ENCODE measurements at places on chromosomes 7 and 10.

DNA sequence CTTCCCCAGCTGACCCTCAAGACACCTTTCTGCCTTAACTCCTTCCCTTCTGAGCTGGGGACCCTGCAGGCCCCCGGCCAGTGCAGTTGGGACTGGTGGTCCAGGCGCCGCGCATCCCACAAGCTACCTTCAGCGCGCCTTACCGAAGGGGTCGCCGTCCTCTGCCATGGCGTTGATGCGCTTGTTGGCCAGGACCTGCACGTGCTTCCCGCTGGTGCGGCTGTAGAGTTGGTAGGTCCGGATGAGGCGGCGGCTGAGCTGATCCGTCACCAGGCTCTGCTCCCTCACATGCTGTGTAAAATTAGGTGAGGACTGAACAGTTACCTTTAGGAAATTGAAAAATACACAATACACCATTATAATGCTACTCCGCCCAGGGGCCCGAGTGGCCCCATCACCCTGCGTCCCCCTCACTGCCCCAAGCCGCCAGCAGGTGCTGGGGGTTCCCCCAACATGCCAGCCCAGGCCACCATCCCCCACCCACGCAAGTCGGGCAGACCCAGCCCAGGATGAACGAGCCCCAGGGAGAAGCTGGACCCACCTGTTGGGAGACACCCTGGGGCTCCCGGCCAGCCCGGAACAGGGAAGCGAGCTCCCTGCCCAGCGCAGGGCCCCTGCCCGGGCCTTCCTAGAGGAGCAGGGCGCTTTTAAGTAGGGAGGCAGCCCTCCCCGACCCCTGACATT, 1.2 kb downstream of the FGF8 start:
- DNase-seq, result no peak

DNA sequence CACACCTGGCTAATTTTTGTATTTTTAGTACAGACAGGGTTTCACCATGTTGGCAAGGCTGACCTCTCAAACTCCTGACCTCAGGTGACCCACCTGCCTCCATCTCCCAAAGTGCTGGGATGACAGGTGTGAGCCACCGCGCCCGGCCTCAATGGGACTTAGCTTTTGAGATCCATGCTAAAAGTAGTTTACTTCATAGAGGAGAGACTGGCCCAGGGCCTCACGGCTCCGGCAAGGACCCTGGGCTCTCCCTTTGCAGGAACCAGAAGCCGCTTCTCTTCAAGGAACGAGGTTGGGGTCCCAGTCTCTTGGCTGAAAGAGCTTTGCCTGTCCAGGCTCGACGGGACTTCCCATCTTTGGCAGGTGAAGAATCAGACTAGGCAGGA, 30.1 kb upstream of the DNAAF5 start:
- DNase-seq, result no peak

DNA sequence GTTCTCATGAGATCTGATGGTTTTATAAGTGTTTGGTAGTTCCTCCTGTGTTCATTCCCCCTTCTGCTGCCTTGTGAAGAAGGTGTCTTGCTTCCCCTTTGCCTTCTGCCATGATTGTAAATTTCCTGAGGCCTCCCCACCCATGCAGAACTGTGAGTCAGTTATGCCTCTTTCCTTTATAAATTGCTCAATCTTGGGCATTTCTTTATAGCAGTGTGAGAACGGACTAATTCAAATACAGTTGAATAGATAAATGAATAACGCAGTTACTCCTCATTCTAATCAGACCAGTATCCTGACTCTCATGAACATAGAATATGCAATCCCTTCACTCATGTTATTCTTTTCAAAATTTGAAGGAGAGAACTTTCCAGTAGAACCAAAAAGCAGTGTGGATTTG, 375.0 kb upstream of the FZD8 start:
- no peak for DNase-seq

DNA sequence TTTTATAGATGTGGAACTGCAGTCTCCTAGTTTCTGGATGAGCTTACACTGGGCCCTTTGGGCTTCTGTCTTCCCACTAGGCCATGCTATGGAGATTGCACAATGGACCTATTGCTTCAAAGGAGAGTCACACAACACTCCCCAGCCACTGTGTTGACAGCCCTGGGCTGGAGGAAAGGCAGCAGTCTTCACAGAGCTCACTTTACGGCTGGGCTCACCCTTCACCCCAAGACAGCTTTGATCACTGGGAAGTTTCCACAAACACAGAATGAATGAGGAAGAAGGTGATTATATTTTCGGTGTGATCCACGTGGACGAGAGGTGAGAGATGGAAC, 92.7 kb upstream of the GDF10 start:
- no peak for DNase-seq

DNA sequence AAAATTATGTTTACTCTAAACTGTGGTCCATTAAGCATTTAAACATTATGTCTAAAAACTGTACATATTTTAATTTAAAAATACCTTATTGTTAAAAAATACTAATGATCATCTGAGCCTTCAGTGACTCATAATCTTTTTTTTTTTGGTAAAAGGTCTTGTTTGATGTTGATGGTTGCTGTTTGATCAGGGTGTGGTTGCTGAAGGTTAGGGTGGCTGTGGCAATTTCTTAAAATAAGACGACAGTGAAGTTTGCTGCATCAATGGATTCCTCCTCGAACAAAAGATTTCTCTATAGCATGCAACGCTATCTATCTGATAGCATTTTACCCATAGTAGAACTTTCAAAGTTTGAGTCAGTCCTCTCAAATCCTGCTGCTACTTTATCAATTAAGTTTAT, 180.0 kb upstream of the AHR start:
- DNase-seq, result no peak

GRCh38 chr7:47357361-47357760, 224.6 kb downstream of the TNS3 start:
- DNase-seq, result no peak

DNA sequence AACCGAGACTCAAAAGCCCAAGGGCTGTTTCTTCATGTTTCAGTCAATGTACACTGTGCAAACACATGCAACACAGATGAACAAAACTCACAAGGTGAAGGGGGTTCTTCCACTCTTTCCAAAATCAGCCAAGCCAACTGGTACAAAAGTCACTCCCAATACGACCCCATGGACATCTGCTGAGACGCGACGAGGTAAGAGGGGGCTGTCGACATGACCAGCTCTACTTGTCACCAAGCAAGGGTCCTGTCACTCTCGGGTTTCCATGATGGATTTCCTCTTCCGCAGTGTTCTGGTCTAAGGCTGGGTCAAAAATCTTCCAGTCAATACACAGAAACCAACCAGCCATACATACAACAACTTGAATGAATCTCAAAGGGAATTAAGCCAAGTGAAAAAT, 37.8 kb downstream of the CTBP2 start:
- no peak for DNase-seq

DNA sequence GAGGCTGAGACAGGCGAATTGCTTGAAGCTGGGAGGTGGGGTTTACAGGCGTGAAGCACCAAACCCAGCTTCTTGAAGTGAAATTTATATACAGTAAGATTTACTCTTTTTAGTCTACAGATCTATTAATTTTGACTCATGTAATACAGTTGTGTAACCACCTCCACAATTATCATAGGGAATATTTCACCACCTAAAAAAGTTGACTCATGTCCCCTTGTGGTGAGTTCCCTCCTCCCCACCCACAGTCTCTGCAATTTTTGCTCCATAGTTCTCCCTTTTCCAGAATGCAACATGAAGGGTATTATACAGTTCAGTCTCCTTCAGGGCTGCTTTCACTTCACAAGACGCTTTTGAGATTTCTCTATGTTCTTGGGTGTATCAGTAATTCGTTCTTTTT, 156.8 kb downstream of the FAM107B start:
- no peak for DNase-seq

DNA sequence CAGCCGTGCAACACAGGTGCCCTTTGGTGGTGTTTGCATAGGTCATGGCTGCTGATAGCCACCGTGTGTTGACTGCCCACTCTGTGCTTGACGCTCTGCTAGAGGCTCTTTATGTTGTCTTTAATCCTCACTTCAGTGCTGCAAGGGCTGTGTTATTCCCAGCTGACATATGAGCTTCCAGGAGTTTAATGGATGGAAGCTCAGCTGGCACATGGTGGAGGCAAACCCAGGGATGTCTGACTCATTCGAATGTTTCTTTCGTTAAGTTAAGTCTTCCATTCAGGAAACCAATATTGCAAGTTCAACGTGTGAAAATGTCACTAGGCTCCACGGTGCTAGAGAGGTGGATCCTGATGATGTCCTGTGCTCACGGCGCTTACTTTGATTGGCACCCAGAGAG, 378.4 kb downstream of the DPP6 start:
- DNase-seq, result no peak

DNA sequence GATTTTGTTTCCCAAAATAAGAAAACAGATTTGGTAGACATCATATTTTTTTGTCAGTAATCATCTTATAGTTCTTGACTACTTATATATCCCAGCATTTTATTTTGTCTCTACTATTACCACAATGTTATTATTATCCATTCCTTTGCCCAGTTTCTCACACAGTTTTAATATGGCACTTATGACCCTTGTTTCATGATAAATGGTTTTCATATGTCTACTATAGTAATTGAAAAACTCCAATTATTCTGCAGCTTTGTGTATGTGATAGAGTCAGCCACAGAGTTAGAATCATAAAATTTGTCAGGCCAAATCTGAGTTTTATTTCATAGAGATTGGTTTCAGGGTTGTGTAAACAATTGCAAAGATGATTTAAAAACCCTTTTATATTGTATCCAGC, 203.9 kb downstream of the MALRD1 start:
- DNase-seq, result no peak

DNA sequence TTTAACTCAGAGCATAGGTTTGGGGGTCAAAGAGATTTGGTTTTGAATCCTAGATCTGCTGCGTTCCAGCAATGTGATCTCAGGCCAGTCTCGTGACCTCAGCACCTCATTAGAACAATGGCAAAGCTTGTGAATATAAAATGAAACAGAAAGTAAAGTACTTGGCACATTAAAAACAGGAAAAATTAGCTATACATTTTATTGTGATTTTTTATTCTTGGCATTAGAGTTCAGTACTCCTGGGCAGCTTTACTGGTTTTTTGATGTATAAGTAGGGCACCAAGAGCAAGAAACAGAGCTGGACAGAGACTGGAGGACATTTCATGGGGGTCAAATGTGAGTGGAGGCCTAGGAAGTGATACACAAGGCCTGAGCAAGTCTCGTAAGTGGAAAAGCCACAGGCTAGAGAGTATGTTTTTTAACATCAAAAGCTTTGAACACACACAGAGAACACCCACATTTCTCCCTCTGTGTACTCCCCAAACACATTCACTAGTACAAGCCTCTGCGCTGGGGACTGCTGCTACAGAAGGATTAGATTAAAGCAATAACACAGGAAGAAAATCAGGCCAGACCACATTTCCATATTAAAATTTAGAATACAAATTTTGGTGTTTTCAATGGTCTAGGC, 157.2 kb upstream of the SLC25A13 start:
- DNase-seq, result no peak

DNA sequence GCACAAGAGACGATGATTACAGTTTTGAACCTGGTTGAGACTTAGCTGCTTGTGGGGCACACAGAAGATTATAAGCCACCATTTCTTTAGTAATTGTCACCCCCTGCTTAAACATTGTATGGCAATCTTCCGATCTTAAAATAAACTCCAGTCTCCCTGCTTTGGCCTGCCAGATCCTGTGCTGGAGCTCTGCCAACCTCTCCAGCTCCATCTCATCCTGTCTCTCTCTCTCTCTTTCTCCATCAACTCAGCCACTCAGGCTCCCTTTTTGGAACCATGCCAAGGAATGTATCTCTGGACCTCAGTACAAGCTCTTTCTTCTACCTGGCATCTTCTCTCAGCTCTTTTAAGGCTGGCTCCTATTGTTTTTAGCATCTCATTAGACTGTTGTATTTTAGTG, 1053.2 kb downstream of the REEP3 start:
- no peak for DNase-seq

GRCh38 chr10:26243351-26243720, 26.8 kb downstream of the GAD2 start:
- peak; percentile 69 for DNase-seq

- DNase-seq, result no peak
Observed at GRCh38 chr10:86317949-86318725, 48.5 kb downstream of the GRID1 start.

GRCh38 chr7:139358541-139359365, 941 bp upstream of the LUC7L2 start:
- peak; percentile 6 for DNase-seq

DNA sequence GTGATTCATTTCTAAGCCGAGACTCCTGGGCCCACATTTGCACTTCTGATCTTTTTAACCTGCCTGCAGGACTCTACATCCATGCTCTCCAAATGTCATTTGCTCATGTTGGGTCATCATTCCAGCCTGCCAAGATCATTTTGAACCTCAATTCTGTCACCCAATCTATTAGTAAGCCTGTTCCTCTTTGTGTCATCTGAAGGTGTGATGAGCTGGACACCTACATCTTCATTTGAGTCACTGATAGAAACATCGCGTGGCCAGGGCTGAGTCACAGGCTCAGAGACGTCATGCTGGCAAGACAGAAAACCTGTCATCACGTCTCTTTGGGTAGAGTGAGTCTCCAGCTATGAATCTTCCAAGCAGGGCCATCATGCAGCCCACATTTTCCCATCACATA, 65.3 kb upstream of the SLF2 start:
- no peak for DNase-seq

GRCh38 chr7:139647085-139647484, 123.6 kb downstream of the CLEC2L start:
- DNase-seq, result no peak

GRCh38 chr7:106795084-106795876, 69.8 kb upstream of the PIK3CG start:
- no peak for DNase-seq

DNA sequence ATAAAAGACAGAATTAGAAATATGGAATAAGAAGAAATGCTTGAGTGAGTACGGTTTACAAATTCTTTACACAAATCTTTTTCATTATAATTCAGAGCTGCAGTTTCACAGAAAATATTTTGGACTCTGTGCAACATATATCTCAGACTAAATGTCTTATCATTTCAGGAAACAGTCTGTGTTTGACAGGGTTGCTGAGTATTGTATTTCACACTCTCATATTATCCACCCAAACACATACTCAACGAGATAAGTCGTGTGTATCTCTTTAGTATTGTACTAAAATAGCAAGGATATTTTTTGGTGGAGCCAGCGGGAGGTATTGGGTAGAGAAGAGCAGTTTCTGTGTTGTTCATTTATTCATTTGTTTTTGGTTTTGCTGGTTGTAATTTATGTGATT, 39.0 kb upstream of the SLC39A12 start:
- no peak for DNase-seq

GRCh38 chr10:117720931-117721835, 178.6 kb downstream of the EMX2 start:
- no peak for DNase-seq

DNA sequence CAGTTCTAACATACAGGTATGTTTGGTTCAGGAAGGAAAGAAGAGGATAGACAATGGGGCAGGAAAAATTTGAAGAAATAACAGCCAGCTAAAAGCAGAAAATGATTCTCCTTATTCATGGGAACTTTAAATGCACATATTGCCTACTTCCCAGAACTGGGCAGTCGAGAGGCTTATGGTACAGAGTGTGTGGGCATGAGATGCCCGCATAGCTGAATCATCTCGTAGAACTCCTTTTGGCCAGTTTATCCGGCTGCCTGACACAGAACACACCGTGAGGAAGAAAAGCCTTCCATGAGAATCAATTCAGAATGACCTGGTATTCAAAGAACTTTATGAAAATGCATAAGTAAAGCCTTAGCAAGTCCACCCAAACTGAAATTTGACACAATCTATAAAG, 471.6 kb downstream of the SH2D4B start:
- DNase-seq, result no peak
